NCI-H1417 treated with DMSO at 0.1 percent for 48 hours (cell line): ENCODE measurements at places on chromosomes 3 and 15.

DNA sequence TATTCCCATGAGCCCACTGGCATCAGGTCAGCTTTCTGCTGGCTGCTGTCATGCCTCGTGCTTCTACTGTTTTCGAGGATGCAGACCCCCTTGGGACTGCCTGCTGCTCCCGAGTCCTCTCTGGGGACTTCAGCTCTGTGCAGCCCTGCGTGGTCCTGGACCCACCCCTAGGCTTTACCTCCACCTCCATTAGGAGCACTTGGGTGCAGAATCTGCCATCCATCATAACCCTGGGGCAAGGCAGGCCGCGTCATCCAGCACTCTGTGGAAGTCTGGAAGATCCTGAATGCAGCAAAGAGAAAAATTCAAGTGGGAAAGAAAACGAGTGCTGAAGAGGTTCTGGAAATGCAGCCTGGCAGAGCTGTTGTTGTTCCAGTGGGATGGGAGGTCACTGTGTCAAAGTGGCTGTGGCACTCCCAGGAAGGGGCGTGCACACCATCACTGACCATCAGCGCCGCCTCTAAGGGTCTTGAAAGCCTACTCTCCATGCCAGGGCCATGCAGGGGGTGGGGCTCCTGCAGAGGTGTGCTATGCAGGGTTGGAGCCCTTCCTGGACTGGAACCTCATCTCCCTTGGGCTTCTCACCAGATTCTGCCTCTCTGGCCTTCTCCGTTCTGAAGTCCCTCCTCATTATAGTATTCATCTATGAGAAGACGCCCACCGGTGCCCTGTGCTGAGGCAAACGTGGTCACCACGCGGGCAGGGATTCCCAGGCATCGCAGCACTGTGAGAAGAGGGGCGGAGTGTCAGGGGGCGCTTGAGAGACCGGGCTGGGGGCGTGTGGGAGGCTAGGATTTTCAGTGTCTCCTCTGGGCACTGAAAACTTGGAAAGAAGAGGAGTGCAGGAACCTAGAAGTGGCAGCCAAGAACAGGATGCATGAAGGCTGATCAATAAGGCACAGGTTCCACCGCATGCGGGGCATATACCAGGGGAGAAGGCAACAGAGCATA lies 12.5 kb downstream of the EPB42 start:
- no peak for DNase-seq

GRCh38 chr15:35618260-35619188 lies 72.6 kb upstream of the DPH6 start:
- no peak for DNase-seq

GRCh38 chr3:135752851-135753250 lies 212.7 kb upstream of the PPP2R3A start:
- no peak for DNase-seq

- no peak for DNase-seq
Measured at GRCh38 chr15:39253552-39253951, 327.3 kb upstream of the THBS1 start.

- DNase-seq: no peak
Measured at GRCh38 chr15:35546511-35547381, 781 bp upstream of the DPH6 start.

GRCh38 chr15:94119298-94119811 lies 112.0 kb upstream of the MCTP2 start:
- DNase-seq: no peak

GRCh38 chr3:49512781-49513355 lies 41.4 kb upstream of the BSN start:
- DNase-seq: no peak

GRCh38 chr3:27559835-27560234 lies 75.7 kb upstream of the SLC4A7 start:
- DNase-seq: no peak

DNA sequence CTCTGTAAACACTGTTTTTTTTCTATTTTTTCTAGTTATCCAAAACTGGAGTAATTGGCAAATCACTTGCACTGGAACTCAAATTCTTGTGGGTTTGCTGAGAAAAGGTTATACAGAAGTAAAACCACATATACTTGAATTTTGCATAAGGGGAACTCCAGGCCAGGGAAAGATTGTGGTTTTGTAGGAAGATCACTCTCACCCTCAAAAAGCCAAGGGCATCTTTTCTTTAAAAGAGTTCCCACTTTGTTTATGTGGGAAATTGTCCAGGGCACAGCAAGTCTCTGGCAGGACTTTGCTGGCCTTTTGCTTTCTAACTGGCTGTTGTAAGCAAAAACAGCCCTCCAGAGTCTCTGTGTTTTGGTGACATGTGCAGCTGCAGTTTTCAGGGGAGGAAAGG lies 340.3 kb upstream of the RBMS3 start:
- no peak for DNase-seq

DNA sequence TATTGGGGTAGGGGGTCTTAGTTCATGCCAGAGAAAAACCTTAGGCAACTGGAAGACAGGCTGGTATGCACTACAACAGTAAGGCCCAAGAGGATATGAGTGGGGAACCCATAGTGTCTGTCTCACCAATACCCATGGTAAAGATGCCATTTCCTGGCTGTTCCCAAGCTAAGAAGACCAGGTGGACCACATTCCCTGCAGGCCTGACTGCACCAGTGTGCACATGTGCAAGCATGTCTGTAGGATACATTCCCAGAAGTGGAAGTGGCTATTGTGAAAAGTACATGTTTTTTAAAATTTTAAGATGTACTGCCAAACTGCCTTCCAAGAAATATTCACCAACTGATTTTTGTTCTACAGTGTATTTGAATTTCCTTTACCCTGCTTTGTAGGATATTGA lies 207.3 kb upstream of the CTNNB1 start:
- no peak for DNase-seq

GRCh38 chr3:123632161-123632655 lies 47.4 kb upstream of the HACD2 start:
- DNase-seq: no peak

DNA sequence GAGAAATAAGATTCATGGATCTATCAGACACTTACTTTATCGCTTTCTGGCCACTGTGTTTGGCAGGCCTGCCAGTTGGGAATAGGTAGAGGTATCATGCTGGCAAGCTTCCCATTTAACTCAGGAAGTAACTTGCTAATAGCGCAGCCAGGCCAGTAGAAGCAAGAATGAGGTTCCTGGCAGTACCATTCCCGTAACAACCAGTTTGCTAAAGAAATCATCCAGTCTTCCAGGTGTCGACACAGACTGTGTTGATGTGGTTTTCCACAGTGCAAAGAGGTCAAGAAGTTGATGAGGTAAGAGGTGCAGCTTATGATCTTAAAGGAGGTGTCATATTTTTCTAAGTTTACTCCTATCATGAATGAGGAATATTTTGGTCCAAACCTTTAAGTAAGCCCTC lies 46.2 kb downstream of the DPH6 start:
- no peak for DNase-seq

- DNase-seq: no peak
Measured at GRCh38 chr15:29140475-29141307, 128.9 kb downstream of the NSMCE3 start.

GRCh38 chr3:100252001-100252400 lies 8.8 kb upstream of the TBC1D23 start:
- DNase-seq: no peak

- no peak for DNase-seq
Measured at GRCh38 chr3:188791311-188791710, 380.5 kb upstream of the TPRG1 start.

- no peak for DNase-seq
Measured at GRCh38 chr3:50278123-50278879, 586 bp upstream of the LSMEM2 start.

- no peak for DNase-seq
Measured at GRCh38 chr3:197533396-197533795, 22.4 kb downstream of the BDH1 start.

- DNase-seq: no peak
Measured at GRCh38 chr3:63290686-63291085, 12.6 kb downstream of the SYNPR start.

DNA sequence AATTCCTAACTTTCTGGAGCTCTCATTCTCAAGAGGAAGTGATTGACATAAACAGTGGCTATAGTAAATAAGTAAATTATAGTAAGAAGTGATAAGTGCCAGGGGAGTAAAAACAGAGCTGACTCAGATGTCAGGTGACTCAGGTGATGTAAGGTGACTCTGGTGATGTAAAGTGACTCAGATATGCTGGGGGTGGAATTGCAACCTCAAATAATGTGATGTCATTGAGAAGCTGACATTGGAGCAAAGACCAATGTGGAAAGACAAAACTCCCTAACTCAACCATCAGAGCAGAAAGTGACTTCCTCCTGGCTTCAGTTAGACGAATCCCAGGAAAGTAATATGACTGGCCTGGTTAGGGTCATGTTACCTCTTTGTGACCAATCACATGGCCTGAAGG lies 144.2 kb upstream of the SNTN start:
- no peak for DNase-seq

- DNase-seq: no peak
Measured at GRCh38 chr15:66085128-66085527, 168.4 kb downstream of the MEGF11 start.

- DNase-seq: no peak
Measured at GRCh38 chr3:42880183-42880582, 4.5 kb upstream of the CYP8B1 start.

DNA sequence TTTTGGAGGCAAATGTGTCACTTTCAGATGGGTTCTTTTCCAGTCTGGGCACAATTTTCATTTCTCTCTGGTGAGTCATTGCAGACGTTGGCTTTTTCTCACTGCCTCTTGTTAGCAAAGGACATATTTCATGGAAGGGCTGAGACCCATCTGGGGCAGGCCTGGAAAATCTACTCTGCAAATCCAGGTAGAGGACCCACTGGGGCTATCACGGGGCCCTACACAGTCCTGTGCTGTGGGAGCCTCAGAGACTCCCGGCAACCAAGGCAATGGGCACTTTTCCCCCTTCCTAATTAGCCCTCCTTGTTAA lies 58.0 kb downstream of the HRH1 start:
- no peak for DNase-seq

DNA sequence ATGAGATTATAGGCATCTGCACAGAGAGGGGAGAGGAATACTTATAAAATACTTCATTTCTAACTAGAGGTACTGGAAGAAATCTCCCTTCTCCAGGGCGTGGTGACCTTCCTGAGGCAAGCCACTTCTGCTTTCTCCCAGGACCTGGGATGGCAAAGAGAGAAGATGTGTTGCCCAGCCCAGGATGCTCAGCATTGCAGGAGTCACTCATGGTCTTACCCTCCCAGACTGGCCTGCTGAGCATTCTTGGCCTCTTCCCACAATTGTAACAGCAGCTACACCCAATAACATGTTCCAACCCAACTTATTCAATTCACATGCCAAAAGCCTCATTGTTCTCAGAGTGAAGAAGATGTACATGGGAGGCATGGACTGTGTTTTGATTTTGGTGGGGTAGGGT lies 37.9 kb downstream of the IL20RB start:
- no peak for DNase-seq
